ENCODE measurements at places on chromosomes 6 and 20.

DNA sequence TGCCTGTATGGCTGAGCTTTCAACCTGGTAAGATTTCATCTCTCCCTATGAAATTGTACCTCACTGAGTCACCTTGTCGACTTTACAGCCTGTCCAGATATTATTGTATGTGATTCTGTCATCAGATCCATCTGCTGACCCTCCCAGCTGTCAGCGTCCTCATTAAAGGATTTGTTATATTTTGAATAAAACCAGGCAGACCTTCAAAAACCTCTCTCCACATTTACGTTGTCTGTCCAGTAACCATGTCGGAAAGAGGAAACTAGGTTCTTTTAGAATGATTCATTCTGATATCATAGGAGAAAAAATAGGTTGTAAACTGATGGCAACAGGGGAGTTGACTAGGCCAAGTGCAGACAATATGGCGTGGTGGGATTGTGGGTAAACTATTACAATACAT lies 38.5 kb downstream of the TSPYL4 start:
- DNase-seq, result peak; percentile 28

- DNase-seq, result no peak
Measured at GRCh38 chr6:15508441-15508871, 154.4 kb downstream of the DTNBP1 start.

DNA sequence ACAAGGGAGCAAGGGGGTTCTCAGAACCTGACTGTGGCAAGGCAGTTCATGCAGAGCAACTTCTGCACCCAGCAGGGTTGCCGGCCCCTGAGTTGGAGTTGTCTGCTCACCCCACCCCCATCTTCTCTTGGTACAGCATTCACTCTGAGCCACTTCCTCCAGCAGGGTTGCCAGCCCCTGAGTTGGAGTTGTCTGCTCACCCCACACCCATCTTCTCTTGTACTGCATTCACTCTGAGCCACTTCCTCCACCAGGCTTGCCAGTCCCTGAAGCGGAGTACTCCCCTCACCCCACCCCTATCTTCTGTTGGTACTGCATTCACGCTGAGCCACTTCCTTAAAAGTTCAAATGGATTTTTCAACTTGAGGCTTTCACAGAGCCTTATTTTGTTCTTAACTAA lies 79.7 kb upstream of the SYNDIG1 start:
- DNase-seq, result peak; percentile 83

DNA sequence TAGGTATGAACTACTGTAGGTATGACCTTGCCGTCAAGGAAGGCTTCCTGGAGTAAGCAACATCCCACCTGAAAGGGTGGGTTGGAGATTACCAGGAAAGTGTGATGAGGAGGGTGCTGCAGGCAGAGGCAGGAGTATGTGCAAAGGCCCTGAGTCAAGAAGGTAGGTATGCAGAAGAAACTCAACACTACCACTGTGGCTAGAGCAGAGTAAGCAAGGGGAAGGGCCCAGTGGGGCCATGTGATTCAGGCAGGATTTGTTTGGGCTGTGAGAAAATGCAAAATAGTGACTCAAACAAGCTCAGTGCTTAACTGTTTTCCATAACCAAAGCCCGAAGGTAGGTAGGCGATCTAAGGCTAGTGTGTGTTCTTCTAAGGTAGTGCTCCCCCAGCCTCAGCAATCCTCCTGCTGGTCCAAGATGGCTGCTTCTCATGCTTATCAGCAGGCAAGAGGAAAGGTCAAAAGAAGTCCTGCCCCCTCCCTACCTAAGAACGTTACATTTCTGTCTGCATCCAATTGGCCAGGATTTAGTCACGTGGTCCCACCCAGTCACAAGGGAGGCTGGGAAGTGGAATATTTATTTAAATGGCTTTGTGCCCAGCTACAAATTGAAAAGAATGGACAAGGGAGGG lies 36.2 kb upstream of the HMGA1 start:
- no peak for DNase-seq

GRCh38 chr6:39642270-39642669 lies 82.9 kb downstream of the KIF6 start:
- DNase-seq, result no peak

DNA sequence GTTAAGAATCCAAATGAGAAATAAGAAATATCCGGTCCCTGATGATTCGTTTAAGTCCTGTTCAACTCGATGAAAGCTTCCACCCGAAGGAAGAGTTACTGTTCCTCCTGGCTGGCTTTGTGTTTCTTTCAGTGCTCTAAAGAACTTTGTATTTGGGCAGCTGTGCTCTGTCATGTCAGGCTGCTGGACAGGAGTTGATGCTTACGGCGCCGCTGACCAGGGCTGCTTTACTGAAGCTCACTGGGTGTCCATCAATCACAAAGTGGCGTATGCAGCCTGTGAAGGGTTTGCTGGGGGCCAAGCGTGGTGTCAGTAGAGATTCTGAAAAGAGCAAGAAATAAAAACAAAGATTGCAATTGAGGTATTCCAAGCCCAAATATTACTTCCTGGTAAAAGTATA lies 21.9 kb downstream of the FAM229B start:
- DNase-seq, result no peak

DNA sequence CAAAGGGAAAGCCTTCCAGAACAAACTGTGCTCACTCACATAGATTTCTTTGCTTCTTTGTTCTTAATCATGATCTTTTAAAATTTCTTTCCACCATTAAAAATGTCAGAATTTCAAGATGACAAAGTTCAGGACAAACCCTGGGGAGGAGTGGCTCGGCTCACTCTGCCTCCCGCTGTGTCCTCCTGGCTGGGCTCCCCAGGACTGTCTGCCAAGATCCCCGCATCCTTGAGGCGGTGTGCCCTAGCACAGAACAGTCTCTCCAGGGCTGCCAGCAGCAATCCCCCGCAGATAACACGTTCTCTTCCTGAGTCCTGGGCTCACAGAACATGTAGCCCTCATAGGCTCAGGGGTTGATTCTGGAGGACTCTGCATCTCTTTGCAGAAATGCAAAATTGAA lies 98.4 kb upstream of the KCNG1 start:
- no peak for DNase-seq

- DNase-seq, result no peak
Measured at GRCh38 chr20:57657535-57658446, 37.6 kb upstream of the ZBP1 start.

- peak; percentile 62 for DNase-seq
Measured at GRCh38 chr6:147530132-147531060, 21.9 kb downstream of the SAMD5 start.

GRCh38 chr6:26053992-26054780 lies 33.0 kb upstream of the HFE start:
- DNase-seq, result peak; percentile 35

DNA sequence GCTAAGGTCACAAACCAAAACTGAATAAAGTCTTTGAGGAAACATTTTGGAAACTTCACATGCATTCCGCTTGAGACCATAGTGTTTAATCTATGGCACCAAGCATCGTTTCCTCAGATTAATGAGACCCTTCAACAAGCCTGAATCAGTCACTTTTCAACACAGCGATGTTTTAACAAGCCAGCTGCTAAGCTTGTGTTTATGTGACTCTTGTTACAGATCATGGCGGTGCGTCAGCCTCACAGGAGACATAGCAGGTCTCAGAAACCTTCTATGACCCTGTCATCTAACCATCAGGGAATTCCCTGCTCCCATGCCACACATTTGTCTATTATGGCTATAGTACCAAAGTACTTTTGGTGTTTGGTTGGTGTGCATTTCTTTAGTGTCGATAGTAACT lies 57.2 kb downstream of the MTFR2 start:
- DNase-seq, result no peak

- no peak for DNase-seq
Measured at GRCh38 chr6:3803627-3804468, 45.3 kb upstream of the FAM50B start.

All from NB4 (cell line).